ENCODE measurements at places on chromosomes 6 and 20.

GRCh38 chr6:41650120-41650519, 11.9 kb downstream of the MDFI start:
- DNase-seq = no peak

GRCh38 chr6:144954241-144954556, 669.1 kb downstream of the UTRN start:
- no peak for DNase-seq

DNA sequence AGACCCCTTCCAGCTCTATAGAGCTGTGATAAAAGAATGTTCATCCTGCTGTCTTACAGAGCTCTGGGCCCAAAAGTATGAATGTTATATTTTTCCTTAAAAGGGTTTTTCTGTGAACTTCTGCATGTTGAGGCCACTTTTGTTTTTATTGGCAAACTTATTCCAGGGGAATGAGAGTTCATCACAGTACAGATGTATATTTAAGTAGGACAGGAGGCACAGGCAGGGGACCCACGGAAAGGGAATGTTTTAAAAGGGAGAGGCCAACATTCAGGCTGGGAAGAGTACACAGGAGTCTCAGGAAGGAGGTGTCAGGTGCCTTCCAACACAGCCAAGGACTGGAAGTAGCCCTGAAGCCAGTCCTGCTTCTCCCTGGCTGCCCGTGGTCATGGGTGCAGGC, 148.4 kb downstream of the EYA2 start:
- no peak for DNase-seq

DNA sequence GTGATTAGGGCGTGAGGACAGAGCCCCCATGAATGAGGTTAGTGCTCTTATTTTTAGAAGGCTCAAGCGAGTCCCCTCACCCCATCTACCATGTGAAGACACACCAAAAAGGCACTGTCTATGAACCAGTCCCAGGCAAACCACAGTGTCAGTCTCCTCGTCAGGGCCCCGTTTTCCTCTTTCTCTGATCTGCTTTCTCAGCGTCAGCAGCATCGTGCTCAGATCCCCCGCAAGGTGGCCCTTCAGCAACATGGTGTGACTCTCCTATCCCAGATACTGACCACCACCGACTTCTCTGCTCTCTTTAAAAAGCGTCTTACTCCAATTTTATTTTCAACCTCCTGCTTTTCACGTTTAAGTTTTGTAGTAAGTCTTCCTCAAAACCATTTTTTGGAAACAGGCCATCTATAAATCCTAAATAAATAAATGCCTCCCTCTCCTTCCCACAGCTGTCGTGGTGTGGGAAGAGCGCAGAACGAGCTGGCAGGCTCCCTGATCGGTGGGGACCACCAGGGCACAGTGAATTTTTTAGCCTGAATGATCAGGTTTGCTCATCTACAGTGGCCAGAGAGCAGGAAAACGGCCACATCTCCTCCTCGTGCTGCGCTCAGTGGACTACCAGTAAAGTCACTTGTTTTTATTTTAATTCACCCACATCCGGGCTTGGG, 113.1 kb downstream of the BMP7 start:
- no peak for DNase-seq

DNA sequence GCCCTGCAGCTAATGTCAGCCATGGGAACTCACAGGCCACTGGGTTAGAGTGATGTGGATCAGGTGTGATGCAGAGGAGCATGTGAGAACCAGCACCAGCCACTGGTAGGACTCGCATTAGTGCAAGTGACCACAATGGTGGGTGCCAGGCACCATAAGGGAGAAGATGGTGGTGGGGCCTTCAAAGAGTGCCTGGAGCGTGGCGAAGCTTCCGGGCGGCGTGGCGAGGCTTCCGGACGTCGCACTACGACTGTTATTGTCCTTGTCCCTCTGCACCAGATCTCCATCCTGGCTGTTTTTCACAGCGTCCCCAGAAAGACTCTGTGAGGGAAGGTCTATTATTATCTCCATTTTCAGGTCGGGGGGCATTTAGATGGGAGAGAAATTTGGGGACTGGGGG, 43.9 kb downstream of the C20orf203 start:
- DNase-seq = no peak

- no peak for DNase-seq
Measured at GRCh38 chr6:49552596-49552995, 2.1 kb downstream of the C6orf141 start.

DNA sequence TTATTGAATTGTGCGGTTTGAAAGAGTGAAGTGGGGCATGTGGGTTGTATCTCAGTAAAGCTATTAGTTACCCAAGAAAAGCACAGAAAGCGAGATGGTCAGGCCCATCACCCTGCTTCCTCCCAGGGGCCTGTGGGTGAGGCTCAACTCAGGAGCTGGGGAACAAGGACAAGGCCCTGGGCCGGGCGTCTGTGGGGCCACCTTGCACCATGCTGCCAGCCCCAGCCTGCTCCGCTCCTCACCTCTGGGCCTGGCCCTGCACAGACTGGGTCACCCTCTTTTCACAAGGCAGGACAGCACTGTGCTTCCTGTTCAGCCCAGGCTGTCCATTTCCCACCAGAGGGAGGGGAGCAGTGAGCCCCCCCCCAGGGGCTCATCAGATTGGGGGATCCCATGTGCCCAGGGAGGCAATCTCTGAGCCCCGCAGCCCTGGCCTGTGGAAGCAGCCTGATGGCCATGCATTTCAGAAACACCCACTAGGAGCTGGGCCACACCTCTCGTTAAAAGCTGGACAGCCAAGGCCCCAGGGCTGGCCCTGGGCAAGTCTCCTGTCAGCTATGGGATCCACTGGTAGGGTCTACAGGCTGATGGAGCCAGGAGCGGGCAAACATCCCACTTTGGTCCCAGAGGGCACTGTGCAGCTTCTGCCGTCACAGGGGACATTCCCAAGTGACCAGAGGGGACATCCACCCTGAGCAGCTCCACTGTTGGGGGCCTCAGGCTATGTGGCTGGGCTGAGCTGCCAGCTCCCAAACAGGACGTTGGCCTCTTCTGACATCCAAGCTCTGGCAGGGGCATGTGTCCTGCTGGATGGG, 55.9 kb downstream of the YTHDF1 start:
- DNase-seq = no peak

- DNase-seq = no peak
Measured at GRCh38 chr20:40680161-40680959, 8.7 kb downstream of the MAFB start.

DNA sequence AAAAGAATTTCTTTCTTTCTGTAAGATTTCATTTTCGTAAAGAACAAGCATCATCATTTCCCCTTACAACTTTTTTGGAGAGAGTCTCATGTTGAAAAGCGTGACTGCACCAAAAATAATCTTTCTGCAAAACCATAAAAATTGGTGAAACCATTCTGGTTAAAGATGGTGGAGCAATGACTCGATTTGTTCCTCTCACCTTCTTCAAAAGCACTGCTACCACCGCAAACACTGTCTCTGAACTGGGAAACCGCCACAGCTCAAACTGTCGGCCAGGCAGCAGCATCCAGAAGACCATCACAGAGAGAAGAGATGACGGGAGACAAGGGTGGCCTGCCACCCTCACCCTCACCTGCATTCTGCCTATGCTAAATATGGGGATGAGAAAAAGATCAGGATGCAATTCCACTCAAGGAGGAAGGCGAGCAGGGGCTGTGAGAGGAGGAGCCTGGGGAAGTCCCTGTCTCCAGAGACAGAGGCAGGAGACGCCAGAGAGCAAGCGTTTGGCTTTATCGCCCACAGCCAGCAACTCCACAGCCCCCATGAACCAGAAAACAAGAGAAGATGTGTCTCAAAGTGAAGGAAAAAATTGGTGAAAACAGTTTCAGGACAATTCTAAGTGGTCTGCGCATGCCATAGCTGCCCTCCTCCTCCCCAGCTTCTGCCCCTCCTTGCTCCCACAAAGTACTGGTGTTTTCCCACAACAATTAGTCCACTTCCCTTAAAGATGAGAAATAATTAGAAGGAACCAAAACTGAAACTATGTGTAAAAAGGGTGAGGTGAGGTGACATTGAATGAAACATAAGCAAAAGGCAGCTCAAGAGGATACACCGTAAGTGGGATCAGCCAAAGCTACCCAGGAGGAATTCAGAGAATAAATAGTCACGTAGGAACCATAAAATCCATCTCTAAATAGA, 255.5 kb downstream of the KIF16B start:
- DNase-seq = no peak

- no peak for DNase-seq
Measured at GRCh38 chr6:39806278-39806677, 14.1 kb downstream of the DAAM2 start.

DNA sequence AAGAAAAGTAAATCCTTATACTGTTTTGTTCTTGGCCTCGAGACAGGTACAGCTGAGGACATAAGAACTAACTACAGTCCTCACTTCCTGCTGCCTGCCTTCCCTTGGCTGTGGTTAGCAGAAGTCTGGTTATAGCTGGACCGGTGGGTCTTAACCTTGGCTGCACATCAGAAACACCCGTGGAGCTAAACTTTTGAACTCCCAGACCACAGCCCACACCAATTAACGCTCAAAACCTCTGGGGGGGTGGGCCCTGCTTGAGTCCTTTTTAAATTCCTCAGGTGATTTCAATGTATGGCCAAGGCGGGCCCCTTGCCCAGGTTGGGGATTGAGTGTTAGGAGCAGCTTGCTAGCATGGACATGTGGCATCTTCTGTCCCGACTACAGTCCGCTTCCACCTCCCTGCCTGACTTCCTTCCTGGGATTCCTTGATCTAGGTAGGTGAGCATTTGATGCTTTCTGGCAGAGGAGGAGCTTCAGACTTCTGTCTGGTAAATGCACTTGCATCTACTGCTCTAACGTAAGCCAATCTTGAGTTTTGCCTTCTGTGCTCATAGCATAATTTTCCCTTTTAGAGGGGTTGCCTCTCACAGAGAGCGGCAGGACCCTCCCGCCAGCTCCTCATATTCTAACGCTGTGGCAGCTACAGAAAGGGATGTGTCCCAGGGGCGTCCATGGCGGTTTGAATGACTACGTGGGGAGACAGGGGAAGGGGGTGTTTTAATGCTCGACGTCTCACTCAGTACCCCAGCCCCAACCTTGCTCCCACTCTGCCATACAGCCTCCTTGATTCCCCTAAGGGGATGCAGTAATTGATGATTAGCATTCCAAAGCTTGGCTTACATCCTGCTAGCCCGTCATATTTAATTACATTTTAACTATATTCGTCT, 390.1 kb downstream of the ZFAND3 start:
- DNase-seq = no peak

- no peak for DNase-seq
Measured at GRCh38 chr20:40763646-40764295, 74.7 kb upstream of the MAFB start.

DNA sequence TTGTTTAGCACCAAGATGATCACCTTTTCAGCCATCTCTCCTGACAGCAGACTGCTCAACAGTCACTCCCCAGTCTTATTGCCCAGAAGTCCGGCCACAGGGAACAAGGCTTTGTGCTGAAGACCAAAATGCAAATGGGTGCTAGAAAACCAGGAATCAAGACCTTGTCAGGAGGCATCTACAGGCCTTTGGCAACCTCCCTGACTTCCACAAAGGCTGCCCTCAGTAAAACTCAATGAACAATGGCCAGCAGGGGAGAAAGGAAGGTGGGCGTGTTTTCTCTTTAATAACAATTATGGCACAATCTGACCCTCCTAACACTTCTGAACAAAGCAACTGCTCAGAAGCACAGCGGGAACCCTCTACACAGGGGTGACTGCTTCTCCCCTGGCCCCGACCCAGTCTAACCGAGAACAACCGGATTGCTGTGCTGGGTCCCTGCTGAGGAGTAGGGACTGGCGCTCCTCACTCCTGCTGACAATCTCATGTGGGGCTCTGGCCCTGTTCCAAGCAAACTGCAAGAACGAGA, 41.6 kb downstream of the PLCG1 start:
- DNase-seq = no peak

- DNase-seq = no peak
Measured at GRCh38 chr20:37881601-37882343, 21.2 kb upstream of the VSTM2L start.

- peak; percentile 71 for DNase-seq
Measured at GRCh38 chr6:44074439-44074812, 52.8 kb downstream of the MRPL14 start.

- DNase-seq = no peak
Measured at GRCh38 chr20:8995761-8996160, 73.1 kb upstream of the PLCB4 start.

GRCh38 chr6:97978855-97979271, 695.8 kb upstream of the MMS22L start:
- no peak for DNase-seq

DNA sequence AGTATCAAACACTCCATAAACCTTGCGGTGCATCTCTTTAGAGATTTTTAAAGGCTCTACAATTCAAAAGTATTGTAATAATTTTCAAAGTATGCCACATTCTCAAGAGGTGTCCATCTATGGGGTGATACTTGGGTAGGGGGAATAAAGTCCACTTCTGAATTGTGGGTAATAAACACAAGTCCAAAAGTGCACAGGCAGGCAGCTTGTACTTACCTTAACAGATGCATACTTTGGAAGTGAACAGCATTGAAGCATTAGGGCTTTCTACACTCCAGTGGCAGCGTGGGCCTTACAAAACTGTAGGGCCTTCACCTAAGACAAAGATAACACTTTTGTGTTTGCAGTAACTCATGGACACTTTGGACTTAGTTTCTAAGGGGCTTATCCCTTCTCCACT, 58.6 kb downstream of the AIG1 start:
- no peak for DNase-seq

- DNase-seq = peak; percentile 41
Measured at GRCh38 chr20:24109008-24109407, 120.4 kb upstream of the GGTLC1 start.

- no peak for DNase-seq
Measured at GRCh38 chr6:71444222-71444621, 155.6 kb downstream of the OGFRL1 start.

DNA sequence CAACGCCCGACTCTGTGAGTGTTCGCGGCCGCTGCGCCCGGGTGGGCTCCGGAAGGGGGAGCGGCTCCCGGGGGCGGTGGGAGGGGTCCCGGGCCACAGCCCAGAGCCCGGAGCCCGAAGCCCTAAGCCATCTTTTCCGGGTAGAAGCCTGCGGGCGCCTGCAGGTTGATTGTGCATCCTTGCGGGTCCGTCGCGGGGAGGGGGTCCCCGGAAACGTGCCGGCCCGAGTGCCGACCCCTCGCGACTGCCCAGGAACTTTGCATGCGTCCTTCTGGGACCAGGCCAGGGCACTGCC, 413 bp downstream of the PTPRA start:
- DNase-seq = peak; percentile 66

DNA sequence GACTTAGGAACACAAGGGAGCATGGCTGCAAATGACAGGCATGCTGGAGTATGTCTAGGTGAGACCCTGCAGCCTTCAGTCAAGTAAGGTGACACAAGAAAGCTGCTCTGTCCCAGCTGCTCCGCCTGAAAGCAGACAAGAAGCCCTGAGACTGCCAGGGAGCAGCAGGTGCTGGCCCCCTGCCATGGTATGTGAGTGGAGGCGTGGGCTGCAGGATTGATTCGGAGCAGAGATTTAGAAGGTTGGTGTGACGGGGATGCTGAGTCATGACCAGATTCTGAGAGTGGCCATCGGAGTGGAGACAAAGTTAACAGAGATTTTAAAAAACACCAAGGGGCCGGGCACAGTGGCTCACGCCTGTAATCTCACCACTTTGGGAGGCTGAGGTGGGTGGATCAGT, 17.8 kb downstream of the LRP11 start:
- DNase-seq = no peak

Measured in activated naive CD4-positive, alpha-beta T cell treated with Interleukin-2 at 50 U/mL for 16 hours (primary cell).